ENCODE measurements at places on chromosomes 11 and 22.

- no peak for DNase-seq
Measured at GRCh38 chr22:44719586-44720368, 17.8 kb downstream of the PRR5 start.

GRCh38 chr11:20321177-20321576 lies 42.3 kb upstream of the HTATIP2 start:
- DNase-seq: no peak

DNA sequence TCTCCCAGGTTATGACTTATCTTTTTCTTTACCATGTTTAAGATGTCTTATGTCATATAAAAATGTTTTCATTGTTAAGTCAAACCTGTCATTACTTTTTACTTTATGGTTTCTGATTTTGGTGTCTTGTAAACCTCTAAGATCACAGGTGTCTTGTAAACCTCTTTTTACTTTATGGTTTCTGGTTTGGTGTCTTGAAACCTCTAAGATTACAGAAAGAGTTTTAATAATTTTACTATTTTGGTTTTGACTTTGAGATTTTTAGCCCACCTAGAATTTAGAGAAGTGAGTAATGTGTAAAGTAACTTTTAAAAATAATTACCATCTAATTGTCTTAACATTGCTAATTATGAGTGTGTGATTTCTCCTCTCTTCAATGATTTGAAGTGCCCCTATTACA lies 2.6 kb downstream of the CSF2RB start:
- no peak for DNase-seq

- peak; percentile 84 for DNase-seq
Measured at GRCh38 chr11:69640995-69641581, at the start of gene CCND1. Gene CCND1 (plus strand): TSS chr11:69641156. CDS start chr11:69641314, 158 bp downstream.

GRCh38 chr11:129723761-129724162 lies 91.9 kb upstream of the TMEM45B start:
- no peak for DNase-seq

DNA sequence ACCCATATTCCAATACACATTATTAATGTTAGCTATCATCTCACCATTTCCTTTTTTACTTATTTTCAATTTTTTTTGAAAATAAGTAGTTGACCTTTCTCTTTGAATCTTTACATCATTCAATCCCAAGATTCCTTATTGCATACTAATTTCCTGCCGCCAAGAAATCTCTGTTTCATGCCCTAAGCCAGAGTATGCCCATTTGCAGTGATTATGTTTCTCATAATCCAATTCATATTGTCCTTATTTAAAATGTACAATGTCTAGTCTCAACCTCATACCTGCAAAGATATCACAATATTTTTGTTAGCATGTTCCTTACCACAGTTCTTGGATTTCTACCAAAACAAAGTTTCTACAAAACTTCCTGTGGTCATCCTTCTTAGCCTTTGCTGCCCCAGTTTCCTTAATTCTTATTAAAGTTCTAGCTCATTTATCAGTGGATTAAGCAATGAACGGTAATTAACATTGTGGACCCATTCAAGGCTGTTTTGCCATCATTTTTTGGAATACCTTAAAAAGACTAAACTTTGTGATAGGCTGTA lies 75.3 kb downstream of the CD44 start:
- no peak for DNase-seq

DNA sequence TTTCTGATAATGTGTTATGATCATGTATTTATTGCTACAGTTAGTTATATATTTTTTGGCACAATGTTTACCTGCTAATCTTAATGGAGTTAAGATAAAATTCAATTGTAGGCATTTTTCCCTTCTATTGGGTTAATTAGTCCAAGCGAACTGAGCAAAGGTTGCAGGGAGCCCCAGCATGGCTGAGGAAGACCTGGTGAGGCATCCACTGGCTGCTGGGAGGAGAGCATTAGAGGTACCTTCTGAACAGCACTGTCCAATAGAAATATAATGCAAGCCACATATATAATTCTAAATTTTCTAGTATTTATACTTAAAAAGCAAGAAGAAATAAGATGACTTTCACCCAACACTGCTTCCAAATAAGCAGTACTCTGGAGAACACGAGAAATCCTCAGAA lies 689 bp upstream of the TMEM126A start:
- DNase-seq: no peak

GRCh38 chr11:85726381-85726780 lies 40.4 kb upstream of the CCDC89 start:
- DNase-seq: no peak

DNA sequence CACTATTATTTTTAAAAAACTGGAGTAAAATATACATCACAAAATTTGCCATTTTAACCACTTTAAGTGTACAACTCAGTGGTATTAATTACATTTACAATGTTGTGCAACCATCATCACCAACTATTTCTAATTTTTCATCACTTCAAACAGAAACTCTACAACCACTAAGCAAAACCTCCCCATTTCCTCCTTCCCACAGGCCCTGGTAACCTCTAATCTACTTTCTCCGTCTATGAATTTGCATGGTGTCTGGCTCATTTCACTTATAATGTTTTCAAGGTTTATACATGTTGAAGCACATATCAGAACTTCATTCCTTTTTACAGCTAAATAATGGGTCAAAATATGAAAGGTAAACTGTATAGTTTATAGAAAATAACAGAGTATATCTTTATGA lies 24.4 kb downstream of the DDI1 start:
- no peak for DNase-seq

DNA sequence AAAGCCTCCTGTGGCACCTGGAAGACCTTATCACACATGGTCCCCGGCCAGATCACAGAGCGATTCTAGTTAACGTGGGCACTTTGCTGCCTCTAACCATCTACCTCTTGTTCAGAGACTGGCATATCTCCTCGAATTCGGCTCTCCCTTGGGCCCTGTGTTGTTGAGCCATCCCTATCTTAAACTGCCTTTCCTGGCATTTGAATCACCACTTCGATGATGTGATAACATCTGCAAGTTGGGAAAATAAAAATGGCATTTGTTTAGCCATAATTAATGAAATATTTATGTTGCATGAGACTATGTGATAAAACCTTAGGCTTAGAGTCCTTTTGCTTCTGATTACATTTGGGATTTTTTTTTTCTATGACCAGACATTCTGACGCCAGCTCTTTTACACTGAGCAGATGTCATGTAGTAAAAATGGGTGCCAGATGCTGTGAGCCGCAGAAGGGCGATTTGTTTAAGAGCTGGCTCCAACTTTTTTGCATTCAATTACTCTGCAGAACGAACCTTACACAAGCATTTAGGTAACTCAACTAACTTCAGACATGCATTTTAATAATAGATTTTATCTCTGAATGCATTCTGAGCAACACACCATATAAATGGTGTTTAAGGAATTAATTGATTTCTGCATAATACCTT lies 58.5 kb upstream of the PARVA start:
- no peak for DNase-seq

GRCh38 chr22:40043081-40043480 lies 48.3 kb downstream of the FAM83F start:
- peak; percentile 53 for DNase-seq

- peak; percentile 5 for DNase-seq
Measured at GRCh38 chr11:75767228-75767572, 1.4 kb upstream of the DGAT2 start.

All from left hindlimb (tissue), 1 donor.